KBM-7 (cell line): ENCODE measurements at places on chromosomes 4 and X.

GRCh38 chr4:140603286-140603685, 34.5 kb upstream of the UCP1 start:
- no peak for DNase-seq

- no peak for DNase-seq
Observed at GRCh38 chrX:151564035-151564434, 560 bp downstream of the PASD1 start.

GRCh38 chr4:23873717-23874535, 15.9 kb downstream of the PPARGC1A start:
- no peak for DNase-seq

GRCh38 chr4:117479673-117480072, 394.3 kb upstream of the TRAM1L1 start:
- DNase-seq: no peak

DNA sequence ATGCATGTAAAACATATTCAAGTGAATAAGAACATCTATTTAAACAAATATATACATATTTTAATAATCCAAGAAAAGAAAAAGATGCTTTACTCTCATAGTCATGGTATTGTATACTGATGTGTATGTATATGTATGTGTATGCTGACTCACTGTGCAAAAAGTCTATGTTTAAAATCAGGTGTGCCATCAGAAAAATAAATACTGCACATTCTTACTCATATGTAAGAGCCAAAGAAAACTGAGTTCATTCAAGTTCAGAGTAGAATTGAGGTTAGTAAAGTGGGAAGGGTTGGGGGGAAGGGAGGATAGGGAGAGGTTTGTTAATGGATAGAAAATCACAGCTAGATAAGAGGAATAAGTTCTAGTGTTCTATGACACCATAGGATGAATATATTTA, 403.9 kb upstream of the SMIM31 start:
- no peak for DNase-seq

GRCh38 chr4:118969359-118969758, 80.7 kb downstream of the SYNPO2 start:
- peak; percentile 28 for DNase-seq

DNA sequence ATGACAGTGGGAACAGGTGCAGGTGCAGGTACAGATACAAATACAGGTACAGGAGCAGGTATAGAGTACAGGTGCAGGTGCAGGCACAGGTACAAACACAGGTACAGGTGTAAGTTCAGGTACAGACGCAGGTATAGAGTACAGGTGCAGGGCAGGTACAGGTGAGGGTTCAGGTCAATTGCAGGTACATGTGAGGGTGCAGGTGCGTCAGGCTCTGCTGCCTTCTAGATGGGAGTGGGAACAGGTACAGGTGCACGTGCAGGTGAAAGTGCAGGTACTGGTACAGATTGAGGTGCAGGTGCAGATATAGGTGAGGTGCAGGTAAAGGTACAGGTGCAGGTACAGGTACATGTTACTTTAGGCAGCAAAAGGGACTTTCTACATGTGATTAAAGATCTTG, 85.7 kb downstream of the CRLF2 start:
- DNase-seq: no peak

DNA sequence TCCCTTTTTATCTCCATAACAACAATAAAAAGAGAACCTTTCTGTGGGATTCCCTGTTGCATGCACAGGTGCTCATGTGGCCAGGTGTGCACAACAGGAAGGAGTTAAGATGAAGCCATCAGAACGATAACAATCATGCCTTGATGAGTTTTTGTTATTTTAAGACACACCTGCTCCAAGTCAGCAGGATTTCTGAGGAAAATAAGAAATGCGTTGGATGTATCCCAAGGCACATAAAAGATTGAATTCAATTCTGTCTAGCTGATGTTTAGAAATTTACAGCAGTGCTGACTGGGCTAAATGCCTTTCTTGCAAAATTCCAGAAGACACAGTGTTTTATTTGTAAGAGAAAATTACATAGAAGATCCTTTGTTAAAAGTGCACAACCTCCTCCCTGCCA, 1678.2 kb downstream of the ARAP2 start:
- no peak for DNase-seq

DNA sequence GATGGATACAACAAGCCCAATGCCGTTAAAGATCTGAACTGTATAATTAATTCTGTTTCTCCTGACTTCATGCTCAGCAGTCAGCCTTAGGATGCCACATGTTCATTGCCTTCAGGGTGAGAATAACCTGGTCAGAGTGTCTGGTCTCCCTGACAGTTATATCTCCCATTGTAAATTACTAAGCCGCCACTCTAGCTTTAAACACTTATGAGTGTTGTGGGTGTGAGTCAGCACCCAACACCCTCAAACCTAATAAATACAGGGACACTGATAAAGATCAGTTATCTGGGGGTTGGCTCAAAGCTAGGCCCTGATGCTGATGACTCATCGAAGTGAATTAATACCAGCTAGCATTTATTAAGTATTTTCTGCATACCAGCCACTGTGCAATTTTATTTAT, 64.9 kb upstream of the DYNLT3 start:
- no peak for DNase-seq

GRCh38 chr4:188106454-188106853, 2.9 kb downstream of the TRIML2 start:
- DNase-seq: no peak

- peak; percentile 4 for DNase-seq
Observed at GRCh38 chr4:97153042-97153441, 990.2 kb downstream of the STPG2 start.

GRCh38 chr4:152994038-152994437, 57.9 kb downstream of the FHDC1 start:
- no peak for DNase-seq

DNA sequence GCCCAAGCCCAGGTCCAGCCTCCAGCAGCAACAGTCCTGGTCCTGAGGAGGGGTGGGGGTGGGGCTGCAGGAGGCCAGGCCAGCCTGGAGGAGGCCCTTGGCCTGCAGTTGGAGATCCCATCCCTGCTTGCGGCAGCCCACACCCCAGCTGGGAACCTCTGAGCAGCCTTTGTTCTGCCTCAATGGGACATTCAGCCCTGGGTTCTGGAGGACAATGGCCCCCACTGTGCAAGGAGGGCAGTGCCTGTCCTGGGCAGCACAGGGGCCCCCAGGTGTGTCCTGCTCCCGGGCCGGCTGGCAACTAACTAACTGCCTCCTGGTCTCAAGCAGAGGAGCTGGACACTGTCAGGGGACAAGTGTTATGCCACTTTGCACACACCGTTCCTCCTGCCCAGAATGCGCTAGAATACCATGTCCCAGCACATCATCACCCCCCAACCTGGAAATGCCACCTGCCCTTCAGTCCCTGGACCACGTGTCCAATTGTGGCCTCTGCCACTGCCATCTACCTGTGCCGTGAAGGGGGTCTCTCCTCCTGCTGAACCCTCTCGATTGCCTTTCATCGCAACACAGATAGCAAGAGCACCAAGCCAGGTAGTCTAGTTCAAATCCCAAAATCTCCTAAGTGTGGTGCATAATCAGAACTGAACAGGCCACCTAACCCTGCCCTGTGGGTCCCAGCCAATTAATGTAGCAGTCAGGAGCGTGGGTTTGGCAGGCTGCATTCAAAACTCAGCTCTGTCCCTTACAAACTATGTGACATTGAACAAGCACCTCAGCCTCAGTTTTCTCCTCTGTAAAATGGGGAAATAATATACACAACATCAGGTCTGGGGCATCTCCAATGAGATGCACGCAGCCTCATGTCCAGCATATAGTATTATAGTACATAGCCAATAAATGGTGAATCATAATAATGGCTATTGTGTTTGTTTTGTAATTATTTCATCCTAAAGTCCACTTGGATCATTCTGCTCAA, 8.8 kb downstream of the PPP2R2C start:
- DNase-seq: no peak

GRCh38 chr4:138049355-138049754, 192.8 kb downstream of the SLC7A11 start:
- DNase-seq: no peak

DNA sequence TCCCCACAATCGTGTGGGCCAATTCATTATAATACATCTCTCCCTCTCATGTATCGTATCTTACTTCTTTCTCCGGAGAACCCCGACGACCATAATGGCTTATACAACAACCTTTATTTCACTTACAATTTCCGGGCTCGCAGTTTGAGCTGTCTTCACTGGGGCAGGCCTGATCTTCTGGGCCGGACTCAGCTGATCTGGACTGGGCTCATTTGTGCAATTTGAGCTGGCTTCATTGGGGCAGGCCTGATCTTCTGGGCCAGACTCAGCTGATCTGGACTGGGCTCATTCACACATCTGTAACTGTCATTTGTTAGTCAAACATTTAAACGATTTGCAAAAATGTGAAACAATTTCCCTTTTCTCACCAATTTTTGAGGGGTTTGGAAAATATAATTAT, 171.5 kb upstream of the FRG1 start:
- no peak for DNase-seq

- DNase-seq: peak; percentile 80
Observed at GRCh38 chr4:101345596-101346350, 1.6 kb downstream of the PPP3CA start.

DNA sequence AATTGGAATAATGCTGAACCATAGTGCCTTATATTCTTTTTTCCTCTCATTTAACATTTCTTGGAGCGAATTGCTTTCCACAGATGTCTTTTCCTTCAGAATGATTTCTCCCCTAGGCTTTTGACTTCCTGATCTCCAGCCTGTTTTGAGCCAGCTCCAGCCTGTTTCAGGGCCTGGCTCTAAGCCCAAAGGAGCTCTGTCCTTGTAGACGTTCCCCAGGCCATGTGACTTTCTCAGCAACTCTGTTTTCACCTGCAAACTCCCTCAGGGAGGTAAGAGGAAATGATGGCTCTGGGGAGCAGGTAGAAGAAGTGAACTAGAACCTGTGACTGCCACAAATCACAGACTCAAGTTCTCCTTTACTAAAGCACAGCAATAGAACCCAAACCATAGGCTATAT, 89.1 kb downstream of the AKAP4 start:
- no peak for DNase-seq

DNA sequence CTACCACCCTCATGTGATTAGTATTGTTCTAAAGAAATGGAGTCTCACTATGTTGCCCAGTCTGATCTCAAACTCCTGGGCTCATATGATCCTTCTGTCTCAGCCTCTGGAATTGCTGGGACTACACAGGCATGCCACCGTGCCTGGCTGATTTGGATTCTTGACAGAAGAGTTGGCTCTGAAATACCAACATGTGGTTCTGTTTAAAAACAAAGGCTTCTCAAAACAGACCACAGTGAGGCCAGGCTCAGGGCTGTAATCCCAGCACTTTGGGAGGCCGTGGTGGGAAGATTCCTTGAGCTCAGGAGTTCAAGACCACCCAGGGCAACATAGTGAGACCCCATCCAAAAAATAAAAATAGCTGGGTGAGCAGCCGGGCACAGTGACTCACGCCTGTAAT, 126.7 kb downstream of the DHRSX start:
- no peak for DNase-seq

- no peak for DNase-seq
Observed at GRCh38 chrX:108601276-108601675, 135.1 kb downstream of the IRS4 start.

DNA sequence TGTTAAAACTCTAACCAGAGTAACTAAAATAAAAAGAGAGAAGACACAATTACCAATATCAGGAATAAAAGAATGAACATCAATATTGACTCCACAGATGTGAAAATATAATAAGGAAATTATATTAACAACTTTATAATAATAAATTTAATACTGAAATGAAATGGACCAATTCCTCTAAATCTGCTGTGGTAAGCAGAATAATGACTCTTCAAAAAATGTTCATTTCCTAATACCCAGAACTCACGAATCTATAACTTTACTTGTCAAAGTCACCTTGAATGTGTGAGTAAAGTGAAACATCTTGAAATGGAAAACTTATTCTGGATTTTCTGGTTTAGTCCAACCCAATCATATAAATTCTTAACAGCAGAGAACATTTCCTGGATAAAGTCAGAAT, 1391.1 kb downstream of the FAM133A start:
- DNase-seq: no peak

GRCh38 chr4:165325732-165326512, 1.5 kb upstream of the MSMO1 start:
- no peak for DNase-seq

- DNase-seq: no peak
Observed at GRCh38 chr4:18213576-18214198, 192.1 kb upstream of the LCORL start.

- DNase-seq: no peak
Observed at GRCh38 chrX:16023790-16024734, 99.3 kb upstream of the GRPR start.

DNA sequence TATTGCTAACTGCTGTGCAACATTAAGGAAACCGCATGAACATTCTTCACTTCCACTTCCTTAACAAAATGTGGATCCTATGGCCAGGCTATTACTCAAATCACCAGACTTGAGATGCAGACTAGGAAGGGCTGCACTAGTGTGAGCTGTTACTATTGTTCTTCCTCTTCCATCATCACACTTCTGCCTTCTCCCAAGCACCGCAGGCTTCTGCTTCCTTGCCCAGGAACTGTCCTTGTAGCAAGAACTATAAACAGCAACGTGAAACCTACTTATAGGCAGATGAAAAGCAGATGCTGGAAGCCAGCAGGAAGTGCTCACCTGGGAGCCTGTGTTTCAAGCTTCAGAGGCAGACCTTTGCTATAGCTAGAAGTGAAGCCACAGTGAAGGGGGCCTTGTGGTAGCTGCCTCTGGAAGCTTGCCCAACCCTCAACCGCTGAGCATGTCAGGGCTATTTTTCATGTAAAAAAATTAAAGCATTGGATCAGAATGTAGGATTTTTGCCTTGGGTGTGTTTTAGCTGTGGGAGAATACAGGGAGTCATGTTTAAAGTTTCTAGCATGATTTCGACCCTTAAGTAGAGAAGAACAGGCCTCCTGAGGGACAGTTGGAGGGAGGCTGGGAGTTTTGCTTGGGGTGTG, 43.9 kb downstream of the CLNK start:
- DNase-seq: no peak

GRCh38 chr4:85963231-85963630, 396.6 kb downstream of the MAPK10 start:
- no peak for DNase-seq

DNA sequence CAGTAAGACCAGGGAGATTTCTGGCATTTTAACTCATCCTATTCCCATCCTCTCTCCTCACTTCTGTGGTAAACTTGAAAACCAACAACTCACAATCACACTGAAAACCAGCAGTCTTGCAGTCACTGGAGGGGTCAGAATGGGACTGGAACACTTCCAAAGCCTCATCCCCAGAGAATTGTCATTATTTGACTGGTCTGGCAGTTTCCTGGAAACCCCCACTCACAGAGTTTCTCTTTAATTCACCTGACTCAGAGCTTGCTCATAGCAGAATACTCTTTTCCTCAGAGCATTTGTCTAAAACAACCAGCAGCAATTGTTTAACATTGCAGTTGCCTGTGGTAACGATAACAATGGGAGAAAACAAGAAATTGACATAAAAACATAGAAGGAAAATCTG, 7.3 kb upstream of the RAB9B start:
- DNase-seq: no peak

DNA sequence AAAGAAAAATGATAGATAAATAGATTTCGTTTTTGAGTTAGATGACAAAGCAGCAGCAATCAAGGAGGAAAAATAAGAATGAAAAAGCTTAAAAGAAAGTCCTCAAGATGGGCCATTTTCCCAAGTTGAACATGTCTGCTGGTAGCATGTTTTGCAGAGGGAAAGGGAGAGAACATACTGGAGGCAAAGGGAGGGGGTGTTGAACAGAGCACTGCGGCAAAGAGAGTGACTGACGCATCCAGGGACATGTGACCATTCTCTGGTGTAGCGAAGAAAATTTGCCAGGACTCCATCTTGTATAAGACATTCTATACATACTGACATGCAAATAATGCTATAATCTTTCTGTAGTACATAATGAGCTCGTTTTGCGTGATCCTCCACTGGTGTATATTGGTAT, 1.2 kb downstream of the LINC00632 start:
- DNase-seq: no peak

- DNase-seq: peak; percentile 96
Observed at GRCh38 chr4:155582971-155583437, 83.6 kb upstream of the GUCY1A1 start.
